Vein endothelial cell (primary cell): ENCODE measurements at places on chromosomes 7 and 10. TPM values are rescaled to one million over a fixed set of nuclear protein-coding genes. Genes with fewer than 3 reads are reported as not detected.

POM121C gene
- total RNA-seq = 12.1 and 20.2 TPM in 2 replicates

TDRD1 gene
- total RNA-seq = under 0.01 TPM in 1 of 2 replicates, not detected in the other

OR2A5 gene
- not detected in 2 replicates for total RNA-seq

CALY gene
- total RNA-seq = not detected in 2 replicates
